ENCODE measurements at places on chromosomes 6 and 20.

- no peak for DNase-seq
These were observed 28.2 kb upstream of the VEGFA start for GRCh38 chr6:43741829-43742228.

DNA sequence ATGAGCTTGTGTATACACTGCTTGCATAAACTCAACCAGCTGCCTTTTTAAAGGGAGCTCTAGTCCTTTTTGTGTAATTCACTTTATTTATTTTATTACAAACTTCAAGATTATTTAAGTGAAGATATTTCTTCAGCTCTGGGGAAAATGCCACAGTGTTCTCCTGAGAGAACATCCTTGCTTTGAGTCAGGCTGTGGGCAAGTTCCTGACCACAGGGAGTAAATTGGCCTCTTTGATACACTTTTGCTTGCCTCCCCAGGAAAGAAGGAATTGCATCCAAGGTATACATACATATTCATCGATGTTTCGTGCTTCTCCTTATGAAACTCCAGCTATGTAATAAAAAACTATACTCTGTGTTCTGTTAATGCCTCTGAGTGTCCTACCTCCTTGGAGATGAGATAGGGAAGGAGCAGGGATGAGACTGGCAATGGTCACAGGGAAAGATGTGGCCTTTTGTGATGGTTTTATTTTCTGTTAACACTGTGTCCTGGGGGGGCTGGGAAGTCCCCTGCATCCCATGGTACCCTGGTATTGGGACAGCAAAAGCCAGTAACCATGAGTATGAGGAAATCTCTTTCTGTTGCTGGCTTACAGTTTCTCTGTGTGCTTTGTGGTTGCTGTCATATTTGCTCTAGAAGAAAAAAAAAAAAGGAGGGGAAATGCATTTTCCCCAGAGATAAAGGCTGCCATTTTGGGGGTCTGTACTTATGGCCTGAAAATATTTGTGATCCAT is 15.3 kb downstream of the TNFAIP3 start:
- peak; percentile 68 for DNase-seq

DNA sequence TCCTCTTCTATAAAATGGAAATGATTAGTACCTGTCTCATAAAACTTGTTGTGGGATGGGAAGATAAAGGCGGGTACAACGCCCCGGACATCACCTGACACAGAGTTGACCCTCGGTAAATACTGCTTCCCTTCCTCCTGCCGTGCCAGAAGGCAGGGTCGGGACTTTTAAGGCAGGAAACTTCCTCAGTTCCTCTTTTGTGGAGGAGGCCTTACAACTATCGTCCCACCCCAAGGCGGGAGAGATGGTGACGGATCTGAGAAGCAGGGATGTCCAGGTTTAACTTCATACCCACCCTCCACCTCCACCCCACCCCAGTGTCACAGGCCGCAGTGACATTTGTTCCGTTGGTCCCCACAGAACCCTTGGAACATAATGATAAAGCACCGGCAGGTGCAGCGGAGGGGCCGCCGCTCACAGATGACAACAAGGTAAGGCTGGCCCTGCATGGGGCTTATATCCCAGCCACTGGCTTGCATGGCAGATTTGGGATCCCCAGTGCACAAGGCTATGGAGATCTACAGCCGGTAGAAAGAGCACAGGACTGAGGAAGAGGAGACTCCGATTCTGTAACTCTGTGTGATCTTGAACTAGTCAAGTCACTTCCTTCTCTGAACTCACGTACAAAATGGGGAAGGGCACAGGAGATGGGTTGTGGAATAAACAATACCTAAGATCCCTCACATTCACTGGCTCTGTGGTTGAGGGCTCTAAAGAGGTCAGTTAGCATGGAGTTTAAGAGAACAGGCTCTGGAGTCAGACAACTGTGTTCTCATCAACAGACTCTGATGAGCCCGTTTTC is 764 bp downstream of the DNTTIP1 start:
- peak; percentile 42 for DNase-seq

DNA sequence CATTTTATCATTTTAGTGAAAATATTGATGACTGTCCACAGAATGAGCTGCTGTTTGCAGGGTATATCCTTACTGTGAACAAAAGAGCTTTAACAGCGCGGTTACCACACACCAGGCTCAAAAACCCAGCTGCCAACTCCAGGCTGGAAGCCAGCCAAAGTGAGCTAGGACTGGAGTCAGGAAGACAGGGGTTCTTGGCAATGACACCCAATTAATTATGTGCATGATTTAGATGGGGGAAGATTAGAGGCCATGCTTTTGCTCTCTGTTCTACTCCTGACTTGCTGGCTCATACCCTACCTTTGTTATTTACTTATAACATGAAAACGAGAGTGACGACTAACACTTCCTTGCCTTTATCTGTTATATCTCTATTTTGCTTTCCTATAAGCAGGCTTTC is 128.9 kb upstream of the SHLD1 start:
- no peak for DNase-seq

GRCh38 chr6:19210849-19211590 is 626.1 kb upstream of the ID4 start:
- DNase-seq: no peak

GRCh38 chr6:151044465-151045441 is 179.3 kb downstream of the MTHFD1L start:
- no peak for DNase-seq

DNA sequence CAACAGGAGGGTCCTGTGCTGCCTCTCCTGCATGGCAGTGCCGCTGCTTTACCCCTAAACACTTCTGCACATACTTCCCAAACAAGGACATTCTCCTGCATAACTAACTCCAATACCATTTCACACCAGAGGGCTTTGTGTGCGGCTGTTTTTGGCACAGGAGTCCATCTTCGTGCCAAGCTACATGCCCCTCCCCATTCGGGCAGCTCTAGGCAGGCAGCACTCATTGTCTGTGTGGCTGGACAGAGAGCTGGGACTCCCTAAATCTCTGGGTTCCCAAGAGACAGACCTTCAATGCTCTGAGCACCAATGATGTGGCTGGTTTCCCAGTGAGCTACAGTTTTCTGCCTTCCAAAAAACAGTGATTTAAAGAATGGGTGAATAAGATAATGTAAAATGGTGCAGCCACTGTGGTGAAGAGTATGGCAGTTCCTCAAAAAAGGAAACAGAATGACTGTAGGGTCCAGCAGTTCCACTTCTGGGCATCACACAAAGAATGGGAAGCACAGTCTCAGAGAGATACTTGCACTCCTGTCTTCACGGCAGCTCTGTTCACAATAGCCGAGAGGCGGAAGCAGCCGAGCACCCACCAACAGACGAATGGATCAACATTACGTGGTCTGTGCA is 80.3 kb upstream of the DUSP22 start:
- DNase-seq: no peak

GRCh38 chr6:14655201-14656061 is 537.9 kb downstream of the CD83 start:
- peak; percentile 3 for DNase-seq

- no peak for DNase-seq
These were observed 24.8 kb downstream of the TASP1 start for GRCh38 chr20:13613917-13614316.

Data from Kasumi-1 (cell line).